Left ventricle myocardium superior (tissue), 1 donor: ENCODE measurements at places on chromosomes 7 and 10. TPM values are rescaled to one million over a fixed set of nuclear protein-coding genes. Genes with fewer than 3 reads are reported as not detected.

GRCh38 chr7:112866424-112866823 is 76.2 kb upstream of the TMEM168 start:
- DNase-seq, result no peak

DNA sequence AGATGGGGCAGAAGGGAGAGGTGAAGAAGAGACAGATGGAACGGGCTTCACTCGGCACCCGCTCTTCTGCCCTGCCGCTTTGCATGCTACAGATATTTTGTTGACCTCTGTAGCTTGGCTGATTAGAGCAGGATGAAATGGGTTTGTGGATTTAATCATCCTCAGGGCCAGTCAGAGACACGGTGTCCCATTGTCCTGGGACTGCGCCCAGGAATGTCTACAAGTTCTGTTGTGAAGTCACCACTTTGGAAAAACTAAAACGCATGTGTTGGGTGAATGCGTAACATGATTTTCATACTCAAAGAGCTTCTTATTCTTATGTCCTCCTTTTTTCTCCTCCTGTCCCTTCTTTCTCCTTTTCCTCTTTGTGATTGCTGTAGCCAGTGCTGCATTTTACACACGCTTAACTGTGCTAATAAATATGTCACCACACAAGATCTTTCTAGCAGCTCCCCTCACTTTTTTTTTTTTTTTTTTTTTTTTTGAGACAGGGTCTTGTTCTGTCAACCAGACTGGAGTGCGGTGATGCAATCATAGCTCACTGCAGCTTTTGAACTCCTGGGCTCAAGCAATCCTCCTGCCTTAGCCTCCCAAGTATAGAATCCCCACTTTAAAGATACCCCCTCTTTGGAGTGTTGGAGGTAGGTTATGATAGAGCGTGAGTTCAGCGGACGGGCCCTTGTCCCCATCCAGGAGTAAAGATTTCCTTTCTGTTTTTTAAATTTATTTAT is 3.4 kb downstream of the CPA4 start:
- DNase-seq, result no peak

DNA sequence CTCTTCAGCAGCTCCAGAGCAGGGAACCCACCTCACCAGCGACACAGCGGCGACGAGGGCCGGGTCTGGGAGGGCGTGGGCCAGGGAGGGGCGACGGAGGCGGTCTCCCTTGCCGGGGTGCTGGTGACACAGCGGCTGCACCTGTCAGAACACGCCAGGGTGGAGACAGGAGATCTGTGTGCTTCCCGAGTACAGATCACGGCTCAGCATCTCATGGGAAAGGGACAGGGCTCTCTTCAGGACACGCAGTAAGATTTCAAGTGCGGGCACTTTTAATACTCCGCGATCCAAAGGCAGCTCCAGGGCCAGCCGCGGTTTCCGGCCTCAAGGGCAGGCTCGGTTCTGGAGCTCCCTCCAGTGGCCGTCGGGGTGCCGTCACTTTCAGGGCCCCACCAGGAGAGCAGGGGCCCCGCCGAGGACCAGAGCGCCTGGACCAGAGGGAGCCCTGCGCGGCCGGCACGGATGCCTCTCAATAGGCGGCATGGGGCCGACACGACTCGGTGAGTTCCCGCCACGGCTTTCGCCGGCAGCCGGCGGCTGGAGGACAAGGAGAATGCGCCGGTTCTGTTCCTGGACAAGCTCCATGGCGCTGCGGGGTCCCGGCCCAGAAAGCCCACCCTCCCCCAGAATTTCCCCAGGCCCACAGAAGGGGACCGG is 21.4 kb downstream of the GPR146 start:
- DNase-seq, result peak; percentile 93

Gene EPHA1
- not detected for total RNA-seq

- DNase-seq, result no peak
These were observed 403.7 kb downstream of the RPS24 start for GRCh38 chr10:78437407-78437768.

- DNase-seq, result no peak
These were observed 100.0 kb upstream of the KCNMA1 start for GRCh38 chr10:77737608-77738007.

Gene ZPBP
- not detected for total RNA-seq

Gene SLF2
- 18.9 TPM for total RNA-seq

- no peak for DNase-seq
These were observed 31.6 kb downstream of the MKLN1 start for GRCh38 chr7:131359136-131359776.

Gene GNGT1
- not detected for total RNA-seq

Gene NUTM2D
- 5.6 TPM for total RNA-seq

Gene CALML3
- total RNA-seq, result not detected

Gene MGAM2
- 0.07 TPM for total RNA-seq

Gene CPA1
- not detected for total RNA-seq

DNA sequence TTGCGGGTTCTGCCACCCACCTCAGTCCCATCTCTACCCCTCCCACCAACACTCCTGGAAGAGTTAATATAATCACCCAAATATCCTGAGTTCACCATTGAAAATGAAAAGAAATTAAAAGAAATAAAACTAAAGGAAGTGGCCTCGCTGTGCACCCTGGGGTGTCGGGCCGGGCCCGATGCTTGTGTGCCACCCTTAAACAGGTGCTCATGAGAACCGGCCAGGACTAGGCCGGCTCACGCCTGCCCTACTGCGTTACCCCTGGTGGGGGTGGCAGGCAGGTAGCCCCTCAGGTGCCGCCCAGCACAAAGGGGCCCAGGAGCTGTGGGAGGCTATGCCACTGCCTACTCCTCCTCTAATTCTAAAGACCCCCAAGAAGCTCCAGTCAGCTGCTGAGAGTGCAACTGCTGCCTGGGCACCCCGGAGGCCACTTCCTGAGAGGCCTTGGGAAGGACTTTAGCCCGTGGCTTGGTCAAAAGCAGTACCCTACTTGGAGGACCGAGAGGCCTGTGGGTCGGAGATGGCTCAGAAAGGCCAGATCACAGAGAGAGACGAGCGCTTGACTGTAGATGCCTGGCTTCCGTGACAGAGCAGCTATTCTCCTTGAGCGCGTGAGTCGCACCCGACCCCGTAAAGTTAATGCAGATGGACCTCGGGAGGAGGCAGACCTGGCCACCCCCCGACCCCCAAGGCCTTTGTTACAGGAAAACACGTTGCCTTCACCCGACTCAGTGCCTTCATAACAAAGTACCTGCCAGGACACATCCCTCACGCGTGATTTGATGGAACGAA is 51.0 kb upstream of the PPP2R2D start:
- DNase-seq, result no peak

- peak; percentile 37 for DNase-seq
These were observed 561 bp downstream of the FGFR2 start for GRCh38 chr10:121597504-121598262.

- DNase-seq, result no peak
These were observed 40.3 kb downstream of the HIPK2 start for GRCh38 chr7:139737221-139738100.

DNA sequence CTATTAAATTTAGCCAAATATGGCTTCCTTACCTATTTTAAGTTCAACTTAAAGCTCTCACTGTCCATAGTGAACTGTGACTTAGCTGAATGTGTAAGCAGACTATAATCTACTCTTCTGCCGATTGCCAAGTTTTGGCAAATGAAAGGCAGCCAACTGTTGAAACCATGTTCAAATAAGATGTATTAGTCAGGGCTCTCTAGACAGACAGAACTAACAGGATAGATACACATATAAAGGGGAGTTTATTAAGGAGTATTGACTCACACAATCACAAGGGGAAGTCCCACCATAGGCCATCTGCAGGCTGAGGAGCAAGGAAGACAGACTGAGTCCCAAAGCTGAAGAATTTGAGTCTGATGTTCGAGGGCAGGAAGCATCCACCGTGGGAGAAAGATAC is 837.7 kb upstream of the AUTS2 start:
- no peak for DNase-seq

DNA sequence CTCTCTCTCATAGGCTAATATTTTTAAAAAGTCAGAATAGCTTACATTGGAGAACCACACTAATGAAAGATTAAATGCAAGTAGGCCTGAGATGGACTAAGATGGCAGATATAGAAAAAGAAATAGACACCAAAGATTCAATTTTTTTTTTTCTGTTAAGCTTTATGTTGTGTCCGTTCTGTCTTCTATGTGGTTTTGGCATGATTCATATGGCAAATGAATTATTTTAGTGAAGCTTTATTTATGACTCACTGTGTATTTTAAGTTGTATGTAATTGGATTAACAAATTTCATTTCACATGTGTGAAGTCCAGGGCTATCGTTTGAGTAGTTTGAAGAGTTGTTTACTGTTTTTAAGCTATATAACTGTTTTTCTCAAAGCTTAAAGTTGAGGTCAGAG is 214.8 kb downstream of the CAMK1D start:
- DNase-seq, result no peak

DNA sequence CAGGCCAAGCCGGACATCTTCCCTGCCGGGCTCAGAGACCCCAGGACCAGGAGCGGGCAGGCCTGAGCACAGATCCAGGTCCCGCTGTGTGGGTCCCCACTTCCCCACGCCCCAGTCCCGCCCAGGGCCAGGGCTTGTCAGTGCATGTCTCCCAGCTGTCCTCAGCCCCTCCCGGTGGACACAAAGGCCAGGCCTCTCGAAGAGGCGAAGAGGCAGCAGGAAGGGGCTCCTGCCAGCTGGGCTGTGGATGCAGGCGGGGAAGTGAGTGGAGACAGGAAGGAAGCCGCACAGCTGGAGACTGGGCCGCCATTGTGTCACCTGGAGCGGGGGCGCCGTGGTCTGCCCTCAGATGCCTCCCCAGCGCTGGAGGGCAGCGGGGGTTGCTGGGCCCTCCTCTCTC is 4.8 kb downstream of the GRIFIN start:
- DNase-seq, result peak; percentile 79

- no peak for DNase-seq
These were observed 45.2 kb upstream of the INSIG1 start for GRCh38 chr7:155252444-155252887.

DNA sequence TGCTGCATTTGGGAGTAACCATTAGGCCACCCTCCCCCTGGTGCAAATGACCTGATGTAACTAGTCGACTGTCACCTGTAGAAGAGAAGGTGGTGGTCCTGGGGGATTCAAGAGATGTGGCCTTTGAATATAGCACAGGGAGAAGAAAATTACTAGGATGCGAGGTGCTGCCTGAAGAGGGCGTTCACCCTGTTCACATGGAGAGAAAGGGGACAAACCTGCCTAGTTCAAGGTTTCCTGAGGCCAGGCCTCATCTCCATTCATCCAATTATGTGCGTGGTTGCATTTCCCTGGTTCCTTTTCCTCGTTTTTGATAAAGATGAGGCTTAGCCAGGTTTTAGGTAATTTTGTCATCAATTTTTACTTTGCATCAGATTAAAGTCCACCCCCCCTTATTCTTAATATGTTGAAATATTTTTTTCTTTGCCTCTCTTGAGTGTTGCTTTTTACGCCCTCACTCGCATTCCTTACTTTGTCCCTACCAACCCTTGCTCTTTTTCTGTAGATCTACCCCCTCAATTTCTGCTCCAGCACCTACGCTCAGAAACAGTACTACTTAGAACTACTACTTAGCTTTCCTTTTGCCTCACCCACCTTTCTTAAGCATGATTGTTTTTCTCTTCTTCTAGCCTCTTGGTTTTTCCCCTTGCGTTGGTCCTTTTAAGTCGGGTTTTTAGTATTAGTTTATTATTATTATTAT is 13.7 kb downstream of the CLCN1 start:
- no peak for DNase-seq

DNA sequence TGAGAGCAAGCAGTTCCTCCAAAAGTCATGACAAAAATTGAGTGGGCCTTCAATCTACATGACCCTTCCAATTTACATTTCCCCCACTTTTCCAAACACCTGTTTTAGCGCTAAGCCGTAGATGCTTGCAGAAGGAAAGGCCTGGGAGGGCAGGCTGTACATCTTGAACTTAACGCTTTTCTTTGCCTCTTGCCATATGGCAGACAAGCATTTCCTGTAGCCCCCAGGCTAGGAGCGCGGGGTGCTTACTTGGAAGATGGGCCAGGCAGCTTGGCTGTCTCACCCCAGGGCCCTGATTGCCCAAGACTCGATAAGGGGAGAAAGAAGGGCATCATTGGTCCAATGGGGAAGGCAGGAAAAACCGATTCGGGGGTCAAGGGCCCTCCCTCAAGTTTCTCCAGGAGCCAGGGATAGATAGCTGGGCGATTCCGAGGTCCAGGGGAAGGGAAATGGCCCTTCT is 1.8 kb downstream of the HOXA10 start:
- no peak for DNase-seq

DNA sequence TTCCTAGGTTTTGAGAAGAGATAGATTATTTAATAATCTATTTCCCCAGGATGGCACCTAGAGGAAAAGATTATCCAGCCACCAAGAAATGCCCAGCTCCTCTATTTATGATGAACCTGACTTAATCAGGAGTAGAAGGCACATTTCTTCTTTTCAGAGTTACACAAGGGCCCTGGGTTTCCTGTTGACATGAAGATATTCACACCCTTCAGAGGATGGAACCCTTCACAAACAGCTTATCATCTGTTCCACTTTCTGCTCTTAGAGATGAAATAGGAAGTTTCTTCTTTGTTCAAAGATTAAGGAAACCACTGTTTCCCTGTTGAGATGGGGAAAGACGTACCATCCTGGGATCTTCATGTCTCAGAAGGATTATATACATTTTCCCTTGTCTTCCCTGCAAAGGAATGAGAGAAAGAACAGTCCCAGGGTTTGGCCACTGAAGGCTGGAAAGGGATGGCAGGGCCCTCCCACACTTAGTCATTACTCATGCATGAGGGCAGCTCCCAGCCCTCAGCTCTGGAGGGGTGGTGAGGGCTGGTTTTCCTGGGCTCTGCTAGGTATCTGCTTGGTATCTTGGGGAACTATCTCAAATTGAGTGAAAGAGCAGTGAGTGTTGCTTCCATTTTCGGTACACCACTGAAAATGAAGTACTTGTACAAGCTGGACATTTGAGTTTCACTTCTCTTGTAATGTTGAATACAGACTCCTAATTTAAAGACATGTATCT is 64.0 kb downstream of the MTPAP start:
- no peak for DNase-seq

DNA sequence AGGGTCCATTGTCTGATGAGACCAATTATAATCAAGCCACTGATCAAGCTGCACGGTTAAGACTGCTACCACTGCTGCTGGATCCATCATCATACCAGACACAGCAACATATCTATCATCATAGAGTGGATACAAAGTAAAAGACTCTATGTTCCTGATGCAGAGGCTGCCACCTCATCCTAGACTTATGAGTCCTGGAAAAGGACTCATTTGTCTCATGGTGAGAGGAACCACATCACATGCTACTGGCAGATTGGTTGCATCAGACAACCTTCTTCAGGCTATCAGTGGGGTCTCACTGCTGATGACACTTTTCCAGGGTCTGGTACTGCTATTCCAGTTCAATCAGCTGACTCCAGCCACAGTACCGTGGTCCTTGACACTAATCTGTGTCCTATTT is 79.0 kb downstream of the ABI1 start:
- DNase-seq, result no peak

- DNase-seq, result no peak
These were observed 166.5 kb downstream of the TFEC start for GRCh38 chr7:115864082-115864481.

GRCh38 chr7:133614251-133614650 is 361.4 kb downstream of the EXOC4 start:
- no peak for DNase-seq

Gene UNCX
- total RNA-seq, result not detected

DNA sequence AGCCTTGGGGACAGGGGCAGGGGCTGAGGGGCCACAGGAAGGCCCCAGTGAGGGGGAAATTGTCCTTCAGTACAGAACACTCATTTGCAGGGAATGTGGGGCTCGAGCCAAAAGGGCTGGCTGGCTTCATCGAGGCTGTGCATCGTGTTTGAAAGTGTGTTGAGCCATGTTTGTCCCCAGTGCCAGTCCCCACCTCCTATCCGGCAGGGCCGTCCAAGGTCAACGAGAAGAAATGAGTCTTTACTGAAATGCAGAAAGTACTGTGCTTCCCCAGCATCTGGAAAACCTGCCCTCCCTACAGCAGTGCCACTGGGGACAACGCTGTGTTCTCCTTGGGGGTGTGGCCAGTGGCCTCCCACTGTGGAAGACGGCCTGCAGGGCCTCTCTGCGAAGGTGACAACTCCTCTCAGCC is 214.1 kb downstream of the KLF6 start:
- peak; percentile 65 for DNase-seq
